GM23248 (cell line): ENCODE measurements at places on chromosomes 6 and 20. TPM values are rescaled to one million over a fixed set of nuclear protein-coding genes. Genes with fewer than 3 reads are reported as not detected.

- no peak overlapping the region for H3K27ac ChIP-seq
- no peaks in the 10 kb centered on the region for H3K27me3 ChIP-seq
- DNase-seq = no peak
- H3K4me3 ChIP-seq = no peak overlapping the region
- H3K36me3 ChIP-seq = no peaks in the 10 kb centered on the region
- H3K4me1 ChIP-seq = no peaks in the 10 kb centered on the region
Measured at GRCh38 chr20:61662226-61662967, 403.3 kb downstream of the TAF4 start.

DNA sequence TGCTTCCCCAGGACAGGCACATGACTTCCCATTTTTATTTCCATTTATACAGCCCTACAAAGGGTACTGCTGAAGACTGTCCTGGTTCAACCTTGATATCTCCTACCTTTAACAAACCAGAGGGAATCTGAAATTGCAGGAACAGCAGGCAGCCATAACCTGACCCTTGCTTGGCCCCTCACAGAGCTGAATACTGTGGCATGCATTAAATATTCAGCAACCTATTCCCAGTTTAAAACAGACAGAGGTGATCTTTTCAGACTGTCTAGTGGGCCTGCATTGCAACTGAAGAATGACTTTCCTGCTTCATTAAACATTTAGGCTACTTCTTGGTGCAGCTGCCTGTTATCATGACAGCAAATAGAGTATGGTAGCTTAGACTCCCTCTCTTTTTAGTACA is 76.8 kb upstream of the POPDC3 start:
- 0 out of 2 replicates have a peak, but pooled peaks cover 5% of the 10 kb centered on the region for H3K27me3 ChIP-seq
- no peaks in the 10 kb centered on the region for H3K36me3 ChIP-seq
- H3K4me3 ChIP-seq = no peak overlapping the region
- H3K4me1 ChIP-seq = no peaks in the 10 kb centered on the region

FOXS1 gene
- total RNA-seq = not detected in 2 replicates

NKX2-4 gene
- total RNA-seq = not detected in 2 replicates
